ENCODE measurements at places on chromosomes 5 and 9.

DNA sequence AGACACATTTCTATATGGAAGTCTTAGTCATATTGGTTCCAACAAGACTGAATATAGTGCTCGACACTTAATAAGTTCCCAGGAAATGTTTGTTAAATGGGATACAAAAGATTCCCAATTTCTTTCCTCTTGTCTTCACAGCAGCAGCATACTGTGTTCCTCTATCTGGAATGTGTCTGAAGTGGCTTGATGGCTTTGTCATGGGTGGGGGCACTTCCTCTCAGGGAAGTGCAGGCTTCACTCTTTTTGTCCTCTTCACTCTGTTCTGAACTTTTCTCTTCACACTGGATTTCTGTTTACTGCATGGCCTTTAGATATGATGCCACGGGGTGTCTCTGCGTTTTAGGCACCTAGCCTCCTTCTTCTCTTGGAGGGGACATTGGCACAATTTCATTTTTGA, 127.7 kb upstream of the C9orf72 start:
- no peak for DNase-seq

DNA sequence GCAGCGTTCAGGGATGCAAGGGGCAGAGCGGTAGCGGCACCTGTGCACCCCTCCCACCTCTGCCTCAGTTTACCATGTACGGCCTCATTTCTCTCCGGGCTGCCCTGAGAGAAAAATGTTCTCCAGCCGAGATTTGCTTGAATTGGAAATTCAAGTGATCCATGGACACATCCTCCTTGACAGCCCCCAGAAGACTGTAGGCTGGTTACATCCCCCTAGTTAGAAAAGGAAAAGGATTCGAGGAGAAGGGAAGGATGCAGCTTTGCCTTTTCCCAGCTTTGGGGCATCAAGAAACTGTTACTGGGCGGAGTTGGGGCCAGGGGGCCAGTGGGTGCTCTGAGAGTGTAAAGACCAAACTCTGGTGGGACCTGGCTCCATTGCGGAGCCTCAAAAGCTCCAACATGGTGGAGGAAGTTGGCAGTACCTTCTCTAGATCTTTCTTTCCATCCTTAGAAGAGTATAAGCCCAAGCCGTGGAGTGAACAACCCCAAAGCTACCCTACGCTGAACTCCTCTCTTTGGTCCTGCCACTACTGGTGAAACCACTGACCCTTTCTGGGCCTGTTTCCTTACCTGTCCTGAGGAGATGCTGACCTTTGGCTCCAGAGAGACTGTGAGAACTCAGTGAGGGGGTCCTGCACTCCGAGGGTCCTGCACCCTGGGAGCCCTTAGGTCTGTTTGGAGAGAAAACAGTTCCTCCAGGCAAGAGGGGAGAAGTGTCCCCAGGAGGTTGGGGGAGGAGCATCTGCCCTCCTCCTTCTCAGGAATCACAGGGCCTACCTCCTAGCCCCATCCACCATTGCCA, 1.0 kb upstream of the BARX1 start:
- DNase-seq = no peak

- DNase-seq = peak; percentile 15
These were observed 146.4 kb downstream of the EGFLAM start for GRCh38 chr5:38404667-38405276.

GRCh38 chr9:38018958-38019602, 49.9 kb downstream of the SHB start:
- no peak for DNase-seq

DNA sequence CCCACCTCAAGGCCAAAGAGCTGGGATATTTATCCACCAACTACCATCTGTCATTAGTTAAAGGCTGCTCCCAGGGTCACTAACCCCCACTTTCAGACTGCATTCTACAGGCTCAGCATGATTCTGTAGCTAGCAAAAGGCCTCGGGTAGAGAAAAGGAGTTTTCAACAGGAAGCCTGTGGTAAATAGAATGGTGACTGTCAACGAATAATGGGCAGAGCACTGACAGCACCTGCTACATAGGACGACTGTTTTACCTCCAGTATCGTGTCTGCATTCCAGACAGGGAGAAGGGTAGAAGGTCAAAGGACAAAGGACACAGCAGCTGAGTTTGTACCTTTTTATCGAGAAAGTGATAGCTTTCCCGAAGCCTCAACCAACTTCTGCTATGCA, 20.3 kb downstream of the MFAP3 start:
- no peak for DNase-seq

DNA sequence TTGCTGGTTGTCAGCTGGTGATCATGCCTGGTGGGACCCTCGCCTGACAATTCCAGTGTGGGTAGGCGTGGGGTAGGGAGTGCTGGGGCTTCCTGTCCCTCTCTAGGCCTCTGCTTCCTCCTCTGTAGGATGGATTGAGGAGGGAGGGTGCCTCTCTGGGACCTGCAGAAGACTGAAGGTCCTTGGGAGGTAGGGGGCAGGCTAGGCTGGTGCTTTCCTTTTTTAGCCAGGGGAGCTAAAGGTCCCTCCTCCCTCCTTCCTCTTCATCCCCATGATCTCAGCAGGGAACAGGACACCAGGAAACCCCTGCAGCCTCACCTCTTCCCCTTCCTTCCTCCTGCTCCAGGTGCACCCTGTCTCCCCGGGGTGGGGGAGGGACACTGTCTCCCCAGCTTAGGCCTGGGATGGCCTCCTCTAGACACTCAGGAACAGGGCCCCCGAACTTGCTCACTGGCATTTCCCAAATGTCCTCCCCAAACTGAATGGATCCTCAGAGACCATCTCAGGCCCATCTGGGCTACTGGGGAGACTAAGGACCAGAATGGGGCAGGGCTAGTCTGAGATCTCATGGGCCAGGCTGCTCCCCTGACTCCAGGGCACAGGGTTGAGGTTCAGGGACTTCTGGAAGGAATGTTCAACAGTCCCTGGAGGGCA, 8.4 kb downstream of the SH2D3C start:
- no peak for DNase-seq

DNA sequence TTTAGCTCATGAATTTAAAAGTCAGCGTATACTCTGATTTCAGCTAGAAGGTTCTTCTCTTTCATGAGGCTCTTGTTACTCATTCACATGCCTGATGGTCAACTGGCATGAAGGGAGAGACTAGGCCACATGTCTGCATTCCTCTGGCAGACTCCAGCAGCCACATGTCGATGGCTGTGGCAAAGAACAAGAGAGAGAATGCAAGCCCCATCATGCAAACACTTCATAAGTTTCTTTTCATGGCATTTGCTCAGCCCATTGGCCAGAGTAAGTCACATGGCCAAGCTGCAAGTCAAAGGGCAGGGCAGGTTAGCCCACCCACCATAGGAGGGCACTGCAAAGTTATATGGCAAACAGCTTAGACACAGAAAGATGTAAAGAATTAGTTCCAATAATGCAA, 5.4 kb downstream of the KCNV2 start:
- no peak for DNase-seq

DNA sequence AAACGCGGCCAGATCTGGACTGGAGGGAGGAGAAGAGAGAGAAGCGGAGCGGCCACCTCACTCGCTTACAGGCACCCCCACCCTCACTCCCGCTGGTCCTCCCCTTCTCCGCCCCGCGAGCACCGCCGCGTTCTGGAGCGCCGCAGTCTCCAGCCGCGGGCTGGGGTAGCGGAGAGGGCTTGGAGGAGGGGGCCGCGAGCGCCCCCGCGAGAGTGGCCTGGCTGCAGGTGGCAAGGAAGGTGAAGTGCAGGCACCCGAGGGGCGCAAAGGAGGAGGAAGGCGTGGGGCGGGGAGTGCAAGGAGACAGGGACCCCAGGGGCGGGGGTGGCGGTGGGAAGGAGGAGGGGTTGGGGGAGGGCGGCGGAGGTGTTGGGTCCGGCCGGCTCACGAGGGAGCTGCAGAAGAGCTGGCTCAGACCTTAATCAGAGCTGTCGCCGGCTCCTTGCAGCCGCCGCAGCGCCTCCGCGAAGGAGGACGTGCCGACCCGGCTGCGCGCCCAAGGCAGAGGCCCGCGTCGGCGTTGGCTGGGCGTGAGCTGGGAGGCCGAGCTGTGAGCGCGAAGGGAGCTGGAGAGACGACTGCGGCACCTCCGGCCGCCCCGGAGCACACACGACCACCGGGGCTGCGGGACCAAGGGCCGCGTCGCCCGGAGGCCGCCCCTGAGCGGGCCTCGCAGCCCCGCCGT, at the start of gene DMRT3:
Gene DMRT3 (plus strand): TSS at position 398 of the 685 bp plus-strand sequence. CDS start 347 bp downstream, outside the sequence.
- DNase-seq = peak; percentile 23

DNA sequence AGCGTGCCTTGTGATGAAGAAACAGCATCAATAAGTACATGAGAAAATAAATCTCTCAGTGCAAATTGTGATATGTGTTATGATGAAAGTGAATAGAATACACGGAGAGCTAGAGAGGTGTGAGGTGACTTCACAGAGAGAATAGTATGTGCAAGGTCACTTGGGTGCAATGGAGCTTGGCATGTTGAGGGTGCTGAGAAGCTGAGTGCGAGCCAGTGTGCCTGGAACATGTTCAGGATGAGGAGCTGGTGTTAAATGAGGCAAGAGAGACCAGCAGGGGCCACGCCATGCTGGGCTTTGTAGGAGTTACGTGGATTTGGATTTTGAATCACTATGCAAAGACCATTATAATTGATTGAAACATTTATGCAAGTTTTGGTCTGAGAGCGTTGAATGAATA, 12.8 kb upstream of the RPS23 start:
- no peak for DNase-seq

DNA sequence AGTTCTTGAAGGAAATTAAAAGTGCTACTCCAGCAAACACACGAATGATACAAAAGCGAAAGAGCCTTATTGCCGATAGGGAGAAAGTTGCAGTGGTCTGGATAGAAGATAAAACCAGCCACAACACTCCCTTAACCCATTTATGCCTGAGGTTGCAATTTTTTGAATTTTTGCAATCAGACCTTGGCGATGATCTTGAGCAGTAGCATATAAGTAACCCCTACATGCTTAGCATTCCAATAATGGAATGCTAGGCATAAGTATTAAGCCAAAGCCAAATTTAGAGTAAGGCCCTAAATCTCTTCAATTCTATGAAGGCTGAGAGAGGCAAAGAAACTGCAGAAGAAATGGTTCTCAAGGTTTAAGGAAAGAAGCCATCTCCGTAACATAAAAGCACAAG, 153.5 kb downstream of the SLC28A3 start:
- no peak for DNase-seq

GRCh38 chr9:95242613-95243012, 74.9 kb downstream of the FANCC start:
- no peak for DNase-seq

DNA sequence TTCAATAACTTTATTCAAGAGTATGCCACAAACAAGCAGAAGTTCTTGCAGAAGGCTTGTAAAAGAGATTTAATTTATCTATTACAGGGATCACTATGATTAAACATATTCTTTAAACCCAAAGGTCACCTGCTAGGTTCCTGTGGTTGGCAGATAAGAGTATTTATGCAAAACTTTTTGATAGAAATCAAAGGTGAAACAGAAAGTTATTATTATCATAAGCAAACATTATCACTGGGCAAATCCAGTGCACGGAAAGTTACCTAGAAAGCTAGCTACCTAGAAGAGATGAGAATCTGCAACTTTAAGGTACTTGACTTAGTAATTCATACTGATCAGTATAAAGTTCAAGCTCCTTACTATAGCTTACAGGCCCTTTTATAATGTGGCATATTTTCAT, 3.2 kb downstream of the STARD4 start:
- DNase-seq = no peak

All from activated T-cell treated with anti-CD3 and anti-CD28 coated beads, Interleukin-2, amount 50 U/mL, for 72 hours (primary cell).